ENCODE measurements at places on chromosomes 7 and 10. TPM values are rescaled to one million over a fixed set of nuclear protein-coding genes. Genes with fewer than 3 reads are reported as not detected.

The PIK3CG gene
- total RNA-seq, result not detected

The ORAI2 gene
- 61.8 TPM for total RNA-seq

The CUZD1 gene
- total RNA-seq, result 0.16 TPM

The ATOH7 gene
- 0.16 TPM for total RNA-seq

The GALNT17 gene
- total RNA-seq, result 0.13 TPM

The SLC13A4 gene
- total RNA-seq, result not detected

The PTPRN2 gene
- total RNA-seq, result 0.33 TPM

The RBP4 gene
- 0.49 TPM for total RNA-seq

The ELFN1 gene
- total RNA-seq, result 0.49 TPM

The KIF20B gene
- total RNA-seq, result 14.7 TPM

The SEMA4G gene
- 18.0 TPM for total RNA-seq

The TFR2 gene
- 0.33 TPM for total RNA-seq

The VSTM4 gene
- total RNA-seq, result 1.6 TPM

The ABCB1 gene
- 20.4 TPM for total RNA-seq

The CFAP69 gene
- 1.6 TPM for total RNA-seq

The ZFAND2A gene
- 13.8 TPM for total RNA-seq

The SPDYE11 gene
- not detected for total RNA-seq

The SEMA3E gene
- total RNA-seq, result 1.6 TPM

The SEM1 gene
- total RNA-seq, result 36.6 TPM

The CTAGE6 gene
- not detected for total RNA-seq

The ARMH3 gene
- 6.5 TPM for total RNA-seq

The POM121C gene
- 18.8 TPM for total RNA-seq

The ANKRD30A gene
- not detected for total RNA-seq

The GSTO2 gene
- 5.3 TPM for total RNA-seq

The TET1 gene
- total RNA-seq, result 2.5 TPM

The GIMAP5 gene
- total RNA-seq, result not detected

The CCSER2 gene
- 12.7 TPM for total RNA-seq

The GCK gene
- 2.4 TPM for total RNA-seq

The PPP1R9A gene
- 11.8 TPM for total RNA-seq

The ATP5F1C gene
- 255 TPM for total RNA-seq

The PRXL2A gene
- 28.4 TPM for total RNA-seq

The NME8 gene
- not detected for total RNA-seq

The MXI1 gene
- 4.7 TPM for total RNA-seq

The CYP2C19 gene
- total RNA-seq, result not detected

The SERPINE1 gene
- total RNA-seq, result 564 TPM

The CAV2 gene
- 106 TPM for total RNA-seq

The ZNF365 gene
- total RNA-seq, result 2.7 TPM

The ST8SIA6 gene
- total RNA-seq, result 0.49 TPM

The SPOCK2 gene
- 17.8 TPM for total RNA-seq

The MRC1 gene
- total RNA-seq, result not detected

The FEZF1 gene
- total RNA-seq, result not detected

The SP4 gene
- total RNA-seq, result 4.1 TPM

All from mesangial cell (primary cell).